ENCODE measurements at places on chromosomes 3 and 15.

DNA sequence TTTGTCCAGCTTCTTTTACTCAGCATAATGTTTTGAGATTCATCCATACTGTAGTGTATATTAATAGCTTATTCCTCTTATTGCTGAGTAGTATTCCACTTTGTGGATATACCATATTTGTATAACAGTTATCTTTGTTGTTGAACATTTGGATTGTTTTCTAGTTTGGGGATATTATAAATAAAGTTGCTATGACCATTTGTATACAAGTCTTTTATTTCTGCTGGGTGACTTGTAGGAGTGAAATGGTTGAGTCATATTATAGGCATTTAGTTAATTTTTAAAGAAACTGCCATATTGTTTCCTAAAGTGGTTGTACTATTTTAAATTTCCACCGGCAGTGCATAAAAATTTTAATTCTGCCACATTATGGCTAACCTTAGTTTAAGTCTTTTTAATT lies 53.4 kb downstream of the RPL39L start:
- DNase-seq, result no peak

GRCh38 chr15:99343208-99343607 lies 91.9 kb downstream of the LRRC28 start:
- DNase-seq, result no peak

- no peak for DNase-seq
Measured at GRCh38 chr3:168645180-168645579, 549.5 kb upstream of the GOLIM4 start.

GRCh38 chr3:188974856-188975599 lies 196.7 kb upstream of the TPRG1 start:
- DNase-seq, result no peak

- DNase-seq, result no peak
Measured at GRCh38 chr3:51621091-51621892, 49.8 kb upstream of the TEX264 start.
